ENCODE measurements at places on chromosomes 13 and 19.

DNA sequence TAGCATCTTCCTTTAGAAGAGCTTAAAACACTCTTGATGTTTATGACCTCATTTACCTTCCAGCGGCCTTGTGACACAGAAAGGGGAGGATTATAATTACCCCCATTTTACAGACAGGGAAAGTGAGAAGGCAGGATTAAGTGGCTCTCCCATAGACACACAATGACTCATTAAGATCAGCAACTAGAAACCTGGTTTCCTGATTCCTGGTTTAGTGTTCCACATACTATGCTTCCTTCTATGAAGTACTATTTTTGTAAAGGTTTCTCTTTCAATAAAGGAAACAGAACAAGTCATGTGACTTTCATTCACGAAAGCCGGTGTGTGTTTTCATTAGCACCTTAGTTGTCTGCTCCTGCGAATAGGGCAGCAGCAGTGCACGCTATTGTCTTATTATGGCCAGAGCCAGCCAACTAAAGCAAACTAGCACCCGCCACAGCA is 8.3 kb downstream of the IRS2 start:
- no peak for DNase-seq

DNA sequence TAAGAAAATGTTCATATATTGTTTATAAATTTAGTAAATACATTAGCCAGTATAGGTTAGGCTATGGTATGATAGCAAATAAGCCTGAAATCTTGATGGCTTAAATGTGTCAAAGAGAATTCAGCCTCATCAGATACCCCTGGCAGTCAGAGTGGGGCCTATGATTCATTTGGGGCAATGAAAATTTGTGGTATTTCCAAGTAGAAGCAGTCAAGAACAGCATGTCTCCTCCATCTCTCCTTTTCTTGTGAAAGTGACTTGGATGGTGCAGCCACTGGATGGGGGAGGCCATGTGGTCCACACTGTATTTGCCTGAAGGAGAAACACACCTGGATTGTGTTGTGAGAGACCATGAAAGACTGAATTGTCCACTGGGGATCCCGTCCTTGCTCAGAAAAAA is 82.7 kb downstream of the DLEU7 start:
- no peak for DNase-seq

DNA sequence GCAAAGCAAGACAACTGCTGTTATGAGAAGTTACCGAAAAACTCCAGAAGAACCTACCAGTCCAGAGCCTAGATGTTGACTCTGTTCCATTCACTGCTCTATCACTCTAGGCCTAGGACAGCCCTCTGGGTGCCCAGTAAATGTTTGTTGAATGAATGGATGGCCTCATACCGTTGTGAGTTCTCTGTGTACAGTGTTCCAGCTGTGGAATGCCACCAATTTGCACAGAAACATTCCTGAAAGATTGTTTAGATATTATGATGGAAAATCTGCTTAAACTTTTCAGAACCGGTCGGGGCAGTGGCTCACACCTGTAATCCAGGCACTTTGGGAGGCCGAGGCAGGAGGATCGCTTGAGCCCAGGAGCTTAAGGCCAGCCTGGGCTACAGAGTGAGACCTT is 1.3 kb upstream of the FBL start:
- no peak for DNase-seq

- DNase-seq, result no peak
These were observed at the start of gene SHISA2 for GRCh38 chr13:26051657-26052311. Gene SHISA2, minus strand, starts transcription at chr13:26052016. Its CDS starts 1,041 bp downstream, at chr13:26050975.

DNA sequence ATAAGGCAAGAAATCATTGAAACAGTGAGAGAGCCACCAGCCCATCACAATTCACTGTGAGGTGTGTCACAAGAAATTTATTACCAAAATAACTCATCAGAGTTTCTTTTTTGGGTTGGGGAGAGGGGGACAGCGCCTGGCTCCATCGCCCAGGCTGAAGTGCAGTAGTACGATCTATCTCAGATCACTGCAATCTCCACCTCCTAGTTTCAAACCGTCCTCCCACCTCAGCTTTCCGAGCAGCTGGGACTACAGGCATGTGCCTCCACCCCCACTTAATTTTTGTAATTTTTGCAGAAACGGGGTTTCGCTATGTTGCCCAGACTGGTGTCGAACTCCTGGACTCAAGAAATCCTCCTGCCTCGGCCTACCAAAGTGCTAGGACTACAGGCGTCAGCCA is 3.6 kb downstream of the IFNL1 start:
- DNase-seq, result no peak

DNA sequence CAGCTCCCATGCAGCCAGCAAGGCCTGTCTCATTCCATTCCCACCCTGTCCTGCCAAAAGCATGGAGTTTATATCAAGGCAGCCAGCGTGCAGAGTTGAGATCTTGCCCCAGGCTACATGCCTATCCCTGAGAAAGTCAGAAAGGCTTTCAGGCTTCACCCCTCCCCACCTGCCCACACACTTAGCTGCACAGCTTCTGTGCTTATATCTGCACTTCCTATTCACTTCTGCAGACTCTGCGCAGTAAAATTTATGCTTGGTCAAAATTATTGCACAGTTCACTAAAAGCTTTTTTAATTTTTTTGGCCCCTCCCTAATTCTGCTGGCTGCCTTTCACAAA is 12.5 kb upstream of the ZNF675 start:
- no peak for DNase-seq

- DNase-seq, result peak; percentile 70
These were observed 5.5 kb upstream of the ZNF428 start for GRCh38 chr19:43624933-43625332.
